Urothelium cell line (cell line): ENCODE measurements at places on chromosomes 1 and 21.

DNA sequence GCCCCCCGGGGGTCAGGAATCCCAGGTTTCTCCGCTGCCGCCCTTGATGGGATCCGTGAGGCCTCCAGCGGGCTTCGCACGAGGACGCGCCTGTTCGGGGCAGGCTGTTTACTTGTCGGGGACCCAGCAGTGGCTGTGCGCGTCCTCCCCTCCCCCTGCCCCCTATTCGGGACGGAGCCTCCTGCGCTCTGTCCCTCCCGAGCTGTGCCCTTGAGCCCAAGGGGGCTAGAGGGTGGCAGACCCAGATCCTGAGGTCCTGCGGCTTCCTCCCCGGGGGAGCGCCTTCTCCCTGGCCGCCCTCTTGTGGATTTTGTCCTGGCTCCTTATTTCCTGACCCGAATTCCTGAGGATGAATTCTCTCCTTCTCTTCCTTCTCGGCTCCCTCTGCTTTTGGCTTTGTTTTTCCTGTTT, 38.4 kb downstream of the PIK3CD start:
- DNase-seq, result peak; percentile 42

GRCh38 chr1:8216005-8216404, 101.9 kb upstream of the SLC45A1 start:
- DNase-seq, result no peak

- DNase-seq, result no peak
Observed at GRCh38 chr1:97254731-97255463, 533.3 kb downstream of the PTBP2 start.

DNA sequence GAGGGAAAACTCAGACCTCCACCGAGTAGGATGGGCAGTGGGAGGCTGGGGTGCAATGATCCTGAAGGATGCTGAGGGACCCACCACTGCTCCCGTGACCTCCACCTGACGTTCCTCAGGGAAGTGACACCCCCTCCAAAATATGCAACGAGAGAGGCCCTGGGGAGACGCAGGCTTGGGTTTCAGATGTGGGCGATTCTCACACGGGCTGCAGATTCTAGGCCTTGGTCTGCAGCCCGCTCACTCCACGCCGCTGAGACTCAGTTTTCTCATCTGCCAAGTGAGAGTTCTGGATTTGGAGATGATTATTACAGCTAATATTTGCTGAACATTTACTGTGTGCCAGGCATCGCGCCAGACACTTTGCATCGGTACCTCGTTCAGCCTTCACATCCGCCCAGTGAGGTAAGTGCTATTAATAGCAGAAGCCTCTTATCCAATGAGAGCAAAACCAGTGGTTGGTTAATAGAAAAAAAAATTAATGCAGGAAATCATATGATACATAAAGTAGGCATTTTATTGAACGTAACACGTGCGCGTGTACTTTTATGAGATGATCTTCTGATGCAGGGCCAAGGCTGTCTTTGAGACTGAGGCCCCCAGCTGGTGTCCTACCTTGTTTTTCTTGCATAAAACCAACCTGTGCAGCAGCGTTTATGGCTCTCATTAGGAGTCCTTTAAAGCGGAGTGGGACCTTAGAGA, 102.0 kb upstream of the RUNX3 start:
- peak; percentile 71 for DNase-seq

DNA sequence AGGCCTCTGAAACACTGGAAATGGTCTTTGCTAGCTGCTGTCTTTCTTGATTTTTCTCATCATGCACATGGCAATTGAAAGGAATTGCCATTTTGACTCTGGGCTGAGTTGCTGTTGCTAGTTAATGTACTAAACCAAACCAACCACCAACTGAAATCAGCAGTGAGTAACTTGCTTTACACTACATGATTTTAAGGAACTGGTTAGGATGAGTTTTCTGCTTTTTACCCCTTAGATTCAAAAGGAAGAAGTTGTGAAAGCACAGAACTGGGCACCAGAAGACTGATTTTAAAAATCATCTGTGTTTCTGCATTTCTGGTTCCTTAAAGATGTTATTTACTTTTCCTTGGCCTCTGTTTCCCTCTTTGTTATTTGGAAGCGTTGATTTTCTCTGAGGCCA, 361.9 kb downstream of the HLX start:
- no peak for DNase-seq

DNA sequence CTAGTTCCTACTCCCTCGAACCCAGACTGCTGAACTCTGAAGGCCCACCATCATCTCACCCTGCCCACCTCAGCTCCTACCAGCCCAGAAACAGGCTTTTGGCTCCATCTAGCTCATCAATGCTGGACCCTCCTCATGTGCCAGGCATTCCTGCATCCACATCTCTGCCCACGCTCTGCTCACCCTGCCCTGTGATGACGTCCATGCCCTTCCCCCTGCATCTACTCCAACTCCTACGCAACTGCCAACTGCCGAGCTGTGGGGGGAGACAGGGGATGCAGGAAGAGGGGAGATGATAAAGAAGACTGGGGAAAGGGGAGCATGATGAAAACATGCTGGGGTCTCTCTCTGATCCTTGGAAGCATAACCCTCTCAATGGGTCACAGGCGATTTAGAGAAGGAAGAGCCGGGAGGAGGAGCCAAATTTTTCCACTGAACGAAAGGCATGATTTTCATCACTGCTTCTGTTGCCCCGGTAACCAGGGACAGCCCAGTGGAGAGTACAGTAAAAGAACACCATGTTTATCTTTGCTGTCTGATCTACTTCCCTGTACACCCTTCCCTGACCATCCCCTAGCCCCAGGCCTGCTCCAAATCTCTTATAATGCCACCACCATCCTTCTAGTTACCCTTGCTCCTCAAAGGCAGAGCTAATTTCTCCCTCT, 44.3 kb downstream of the CD34 start:
- DNase-seq, result no peak

DNA sequence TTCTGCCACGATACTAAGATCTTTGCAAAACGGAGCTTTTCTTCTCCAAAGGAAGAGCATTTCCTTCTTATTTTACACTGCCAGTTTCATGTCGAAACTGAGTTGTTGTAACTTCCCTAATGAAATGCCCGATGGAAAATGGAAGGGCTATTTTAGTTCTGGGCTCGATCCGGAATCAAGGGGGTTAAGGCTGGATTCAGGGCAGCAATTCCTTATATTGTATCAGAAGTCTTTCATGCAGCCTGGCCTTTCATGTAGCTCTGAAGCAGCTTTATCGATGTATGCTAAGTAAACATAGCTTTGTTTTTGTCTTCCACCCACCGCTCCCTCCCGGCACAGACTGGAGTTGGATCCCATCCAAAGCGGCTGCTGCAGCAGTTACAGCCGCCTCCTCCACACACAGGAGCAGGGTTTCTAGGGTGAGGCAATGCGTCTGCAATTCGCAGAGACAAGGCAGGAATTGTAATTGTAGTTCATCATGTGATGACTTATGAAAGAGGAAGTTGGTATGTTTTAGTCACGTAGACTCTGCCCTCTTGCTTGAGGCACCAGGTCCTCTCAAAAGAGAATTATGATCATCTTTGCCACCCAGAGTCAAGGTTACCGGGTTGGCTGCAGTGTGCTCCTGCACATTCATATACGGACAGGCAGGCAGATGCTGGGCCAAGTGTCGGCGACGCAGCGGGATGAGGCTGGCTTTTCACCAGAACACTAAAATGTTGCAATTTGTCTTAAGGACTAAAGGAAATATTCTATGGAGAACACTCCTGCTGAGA, 2.6 kb upstream of the IRF2BP2 start:
- DNase-seq, result peak; percentile 89

- DNase-seq, result no peak
Observed at GRCh38 chr21:36045993-36046392, 14.3 kb downstream of the SETD4 start.

DNA sequence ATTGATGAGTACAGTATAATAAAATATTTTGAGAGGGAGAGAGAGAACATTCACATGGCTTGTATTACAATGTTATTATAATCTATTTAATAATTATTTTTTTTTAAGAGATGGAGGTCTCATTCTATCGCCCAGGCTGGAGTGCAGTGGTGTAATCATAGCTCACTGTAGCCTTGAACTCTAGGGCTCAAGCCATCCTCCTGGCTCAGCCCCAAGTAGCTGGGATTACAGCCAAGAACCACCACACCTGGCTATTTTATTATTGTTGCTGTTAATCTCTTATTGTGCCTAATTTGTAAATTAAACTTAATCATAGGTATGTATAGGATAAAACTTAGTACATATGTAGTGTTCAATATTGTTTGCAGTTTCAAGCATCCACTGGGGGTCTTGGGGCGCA, 57.8 kb downstream of the HS2ST1 start:
- no peak for DNase-seq

DNA sequence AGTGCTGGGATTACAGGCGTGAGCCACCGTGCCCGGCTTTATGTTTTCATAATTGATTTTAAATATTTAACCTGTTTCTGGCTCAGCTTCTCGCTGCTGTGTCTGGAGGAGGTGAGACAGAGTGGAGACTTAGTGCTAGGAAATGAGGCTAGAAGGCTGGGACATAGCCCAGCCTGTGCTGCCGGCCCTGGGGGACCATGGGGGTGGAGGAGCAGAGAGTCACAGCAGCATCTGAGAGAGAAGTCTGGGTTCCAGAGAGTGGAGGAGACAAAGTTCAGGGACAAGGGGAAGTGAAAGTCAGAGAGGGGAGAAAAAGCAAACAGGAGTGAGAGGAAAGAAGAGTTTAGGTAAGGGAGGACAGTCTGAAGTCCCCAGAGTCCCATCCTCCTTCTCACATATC, 71.9 kb downstream of the LHX9 start:
- DNase-seq, result no peak

DNA sequence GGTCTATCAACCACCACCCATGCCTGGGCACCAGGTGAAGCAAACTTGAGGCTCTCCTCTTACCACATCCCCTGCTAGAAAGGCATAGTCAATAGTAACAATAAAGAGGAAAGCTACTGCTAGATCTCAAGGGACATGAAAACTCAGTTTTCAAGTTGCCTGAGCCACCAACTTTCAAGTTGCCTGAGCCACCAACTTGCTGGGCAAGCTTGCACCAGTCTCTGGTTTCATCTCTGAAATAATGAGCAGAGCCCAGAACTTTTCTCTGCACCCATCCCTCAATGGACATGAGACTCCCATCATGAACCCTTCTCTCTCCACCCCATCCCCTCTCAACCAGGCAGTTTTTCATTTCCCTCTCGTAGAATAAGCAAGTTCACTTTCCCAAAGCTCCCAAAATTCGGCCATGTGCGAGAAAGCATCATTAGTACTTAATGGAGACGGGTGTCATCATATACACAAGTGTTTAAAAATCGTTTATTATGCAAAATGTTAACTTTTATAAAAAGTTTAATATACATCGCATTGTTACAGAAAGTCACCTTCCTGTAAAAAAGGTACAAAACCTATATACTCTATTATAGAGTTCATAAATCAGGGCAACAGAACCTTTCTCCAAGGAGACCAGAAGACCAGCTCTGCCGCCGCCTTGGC, 1.7 kb downstream of the ID3 start:
- DNase-seq, result no peak

- no peak for DNase-seq
Observed at GRCh38 chr1:4586611-4587160, 67.7 kb upstream of the AJAP1 start.

DNA sequence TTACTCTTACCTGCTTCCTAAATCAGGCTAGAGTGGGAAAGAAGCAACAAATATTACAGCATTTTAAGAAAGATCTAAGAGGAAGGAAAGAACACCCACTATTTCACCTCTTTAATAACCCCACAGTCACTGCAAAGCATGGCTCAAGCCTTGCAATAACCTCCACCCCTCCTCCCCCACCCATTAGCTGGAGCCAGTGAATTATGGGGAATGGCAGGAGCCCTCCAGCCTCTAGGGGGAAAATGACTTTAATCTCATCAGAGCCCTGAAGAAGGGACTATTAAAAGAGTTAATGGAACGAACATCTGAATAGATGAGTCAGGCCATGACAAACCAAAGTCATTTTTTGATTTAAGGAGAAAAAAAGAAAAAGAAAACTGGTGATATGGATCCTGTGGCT, 630.7 kb upstream of the PLXNA2 start:
- no peak for DNase-seq

- DNase-seq, result no peak
Observed at GRCh38 chr1:169326956-169327268, 40.7 kb downstream of the NME7 start.

GRCh38 chr1:220156620-220157146, 62.8 kb downstream of the IARS2 start:
- no peak for DNase-seq
